ENCODE measurements at places on chromosomes 6 and 20. TPM values are rescaled to one million over a fixed set of nuclear protein-coding genes. Genes with fewer than 3 reads are reported as not detected.

SIRPD gene
- not detected for total RNA-seq

- DNase-seq = no peak
Observed at GRCh38 chr6:133012774-133013173, 198.4 kb downstream of the RPS12 start.

SLC12A5 gene
- total RNA-seq = 5.1 TPM

- no peak for DNase-seq
Observed at GRCh38 chr6:37569743-37570481, 70.2 kb upstream of the CCDC167 start.

- no peak for DNase-seq
Observed at GRCh38 chr6:112639391-112639831, 292.3 kb downstream of the RFPL4B start.

- DNase-seq = no peak
Observed at GRCh38 chr6:1047981-1048541, 263.8 kb upstream of the FOXQ1 start.

F13A1 gene
- 0.48 TPM for total RNA-seq

DNA sequence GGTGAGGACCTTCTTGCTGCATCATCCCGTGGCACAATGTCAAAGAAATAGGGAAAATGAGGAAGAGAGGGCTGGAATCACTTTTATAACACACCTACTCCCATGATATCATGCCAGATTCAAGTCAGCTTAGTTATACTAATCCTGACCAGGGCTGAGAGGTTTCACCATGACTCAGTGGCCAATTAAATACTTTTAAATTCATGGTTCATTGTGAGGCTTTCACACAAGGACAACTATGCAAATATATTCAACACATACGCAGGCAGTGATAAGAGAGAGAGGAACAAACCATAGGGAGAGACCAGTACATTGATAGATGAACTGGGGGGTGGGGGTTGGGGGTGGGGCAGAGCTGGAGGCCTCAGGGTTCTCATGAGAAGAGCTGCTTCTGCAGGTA, 313.1 kb downstream of the LRFN2 start:
- no peak for DNase-seq

DNA sequence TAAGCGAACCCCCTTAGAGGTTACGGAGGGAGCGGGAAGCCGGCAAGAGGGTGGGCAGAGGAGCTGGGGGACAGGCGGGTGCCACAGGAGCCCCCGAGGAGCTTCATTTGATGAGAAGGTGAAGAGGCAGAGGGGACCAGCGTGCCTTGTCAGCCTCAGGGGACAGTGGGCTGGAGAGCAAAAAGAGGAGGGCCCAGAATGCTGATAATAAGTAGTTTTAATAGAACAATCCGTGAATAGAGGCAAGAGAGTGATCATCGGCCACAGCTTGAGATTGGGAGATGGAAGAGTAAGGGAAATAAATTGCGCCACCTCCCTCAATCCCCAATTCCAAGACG, 1.3 kb downstream of the COL19A1 start:
- DNase-seq = no peak

GRCh38 chr6:135796643-135797305, 54.7 kb upstream of the PDE7B start:
- no peak for DNase-seq

GRCh38 chr6:36825994-36826393, 13.2 kb downstream of the CPNE5 start:
- no peak for DNase-seq

FRK gene
- 6.2 TPM for total RNA-seq

DNA sequence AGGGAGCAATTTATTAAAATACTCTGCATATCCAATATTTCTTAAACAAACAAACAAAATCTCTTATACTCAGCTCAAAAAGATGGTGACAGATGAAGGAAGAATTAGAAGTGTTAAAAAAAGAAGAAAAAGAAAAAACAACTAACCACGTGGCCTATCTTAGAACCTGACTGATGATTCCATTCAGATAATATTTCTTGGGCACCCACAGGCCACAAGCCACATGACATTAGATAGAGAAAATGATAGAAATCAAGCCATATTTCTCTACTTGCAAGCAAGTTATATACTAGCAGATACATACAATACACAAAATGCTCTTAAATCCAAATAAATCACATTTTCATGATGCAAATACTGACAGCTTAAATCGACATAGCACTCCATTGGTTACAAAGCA, 14.5 kb upstream of the RAMACL start:
- no peak for DNase-seq

CHRNA4 gene
- total RNA-seq = 9.1 TPM

RIPPLY2 gene
- 1.6 TPM for total RNA-seq

- DNase-seq = no peak
Observed at GRCh38 chr20:60748086-60748485, 504.0 kb upstream of the CDH4 start.

TP53TG5 gene
- not detected for total RNA-seq

DUSP15 gene
- total RNA-seq = 9.1 TPM

CRIP3 gene
- total RNA-seq = 1.1 TPM

MTRF1L gene
- 18.8 TPM for total RNA-seq

DNA sequence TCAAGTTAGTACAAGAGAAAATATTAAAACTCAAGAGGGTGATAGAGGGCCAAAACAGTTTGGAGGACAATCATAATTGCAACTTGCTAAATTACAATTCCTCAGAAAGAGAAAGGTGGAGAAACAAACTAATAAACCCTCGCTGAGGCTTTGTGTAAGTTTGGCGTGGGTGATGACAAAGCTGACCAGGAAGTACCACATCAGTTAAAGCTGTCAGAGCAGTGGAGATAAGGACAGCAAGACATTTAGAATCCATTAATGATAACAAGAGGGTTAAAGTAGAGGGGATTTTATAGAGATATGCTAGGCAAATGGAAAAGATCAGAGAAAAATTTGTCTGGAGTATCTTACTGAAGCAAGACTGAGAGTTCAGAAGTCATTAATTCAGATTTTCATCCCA, 334.4 kb downstream of the TFAP2B start:
- DNase-seq = no peak

- DNase-seq = no peak
Observed at GRCh38 chr20:36924167-36925045, 27.1 kb downstream of the SAMHD1 start.

CD24 gene
- total RNA-seq = 1,512 TPM

- no peak for DNase-seq
Observed at GRCh38 chr6:162726947-162727321, 632 bp downstream of the PRKN start.

EPHA7 gene
- 22.7 TPM for total RNA-seq

CST5 gene
- 0.79 TPM for total RNA-seq
